ENCODE measurements at places on chromosomes 4 and X. TPM values are rescaled to one million over a fixed set of nuclear protein-coding genes. Genes with fewer than 3 reads are reported as not detected.

DNA sequence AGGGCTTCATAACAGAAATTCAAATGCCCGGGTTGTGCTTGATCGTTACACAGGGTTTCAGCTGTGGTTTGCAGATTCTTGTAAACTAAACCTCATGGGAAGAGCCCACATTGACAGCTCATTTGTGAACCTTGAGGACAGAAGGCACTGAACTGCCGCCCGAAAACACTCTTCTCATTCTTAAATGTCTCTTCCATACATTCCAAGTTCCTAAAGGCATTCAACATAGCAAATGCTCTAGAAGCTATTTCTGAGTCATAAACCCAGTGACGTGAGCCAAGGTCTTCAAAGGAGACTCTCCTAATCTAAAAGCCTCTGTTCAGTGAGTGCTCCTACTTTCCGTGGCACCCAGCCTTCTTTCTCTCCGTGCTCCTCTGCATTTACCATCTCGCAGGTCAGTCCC, 737.8 kb upstream of the FRG1 start:
- peak; percentile 41 for DNase-seq

- no peak for DNase-seq
These were observed 19.5 kb upstream of the HADH start for GRCh38 chr4:107970063-107970798.

The GASK1B gene
- total RNA-seq, result 217 TPM

GRCh38 chr4:11507920-11508319, 79.2 kb upstream of the HS3ST1 start:
- DNase-seq, result no peak

- DNase-seq, result peak; percentile 14
These were observed 64.1 kb downstream of the ALPK1 start for GRCh38 chr4:112361181-112361791.

The AKAP14 gene
- not detected for total RNA-seq

The SH3TC1 gene
- total RNA-seq, result 10.0 TPM

DNA sequence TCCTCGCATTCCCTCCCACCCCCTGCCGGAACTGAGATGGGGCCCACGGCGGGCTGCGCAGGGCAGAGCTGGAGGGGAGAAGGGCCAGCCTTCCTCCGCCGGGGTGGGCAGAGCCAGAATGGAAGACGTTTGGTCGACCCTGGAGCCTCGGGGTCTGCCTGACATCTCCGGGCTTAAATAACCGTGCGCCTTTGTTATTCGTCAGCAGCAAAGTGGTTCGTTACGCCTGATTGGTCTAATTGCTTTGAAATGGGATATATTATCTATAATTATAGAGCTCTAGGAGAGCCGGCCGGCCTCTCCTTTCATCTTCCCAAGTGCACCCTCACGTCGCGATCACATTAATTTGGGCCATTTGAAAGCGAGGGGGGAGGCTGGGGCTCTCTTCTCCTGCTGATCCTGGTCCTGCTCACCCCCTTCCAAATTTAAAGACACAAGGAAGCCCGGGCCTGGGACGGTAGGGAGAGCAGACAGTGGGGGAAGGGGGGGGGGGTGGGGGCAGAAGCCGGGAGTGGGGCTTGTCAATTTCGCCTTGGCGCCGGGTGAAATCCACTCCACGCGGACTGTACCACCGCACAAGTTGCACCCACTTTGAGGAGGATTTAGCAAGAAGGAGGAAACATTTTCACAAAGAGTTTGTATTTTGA, 4.7 kb upstream of the MSX1 start:
- DNase-seq, result no peak

Data from A172 (cell line).